ENCODE measurements at places on chromosomes 3 and 15.
A peak's percentile ranks its signal among the peaks of the same experiment; 100 is the strongest.

DNA sequence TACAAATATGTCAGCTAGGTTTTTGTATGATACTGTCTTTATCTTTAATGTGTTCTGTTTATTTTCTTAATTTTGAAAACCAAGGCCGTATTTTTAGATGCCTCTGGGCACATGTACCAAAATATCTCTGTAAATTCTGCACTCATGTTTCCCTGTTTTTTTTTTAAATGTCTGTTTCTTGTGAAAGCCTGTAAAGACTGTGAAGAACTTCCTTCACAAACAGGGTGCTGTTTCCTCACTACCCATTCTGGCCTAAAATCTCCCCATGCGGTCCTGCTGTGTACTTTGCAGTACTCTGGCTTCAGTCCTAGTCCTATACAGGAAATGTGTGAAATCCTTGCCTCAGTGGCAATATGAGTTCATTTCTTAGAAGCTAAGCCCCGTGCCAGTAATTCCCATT lies 133.4 kb upstream of the ZBTB20 start:
- peak; percentile 20 for DNase-seq

- peak; percentile 14 for DNase-seq
Observed at GRCh38 chr3:59262076-59262498, 212.3 kb upstream of the CFAP20DC start.

GRCh38 chr15:70271422-70272088 lies 173.8 kb upstream of the TLE3 start:
- peak; percentile 87 for DNase-seq

- no peak for DNase-seq
Observed at GRCh38 chr15:42349186-42349585, 10.1 kb upstream of the CAPN3 start.

GRCh38 chr15:25777037-25777436 lies 86.1 kb downstream of the ATP10A start:
- DNase-seq, result no peak
